ENCODE measurements at places on chromosomes 5 and 9. TPM values are rescaled to one million over a fixed set of nuclear protein-coding genes. Genes with fewer than 3 reads are reported as not detected.

Gene BAAT
- 1.3 TPM for total RNA-seq

Gene RRAGA
- 142 TPM for total RNA-seq

DNA sequence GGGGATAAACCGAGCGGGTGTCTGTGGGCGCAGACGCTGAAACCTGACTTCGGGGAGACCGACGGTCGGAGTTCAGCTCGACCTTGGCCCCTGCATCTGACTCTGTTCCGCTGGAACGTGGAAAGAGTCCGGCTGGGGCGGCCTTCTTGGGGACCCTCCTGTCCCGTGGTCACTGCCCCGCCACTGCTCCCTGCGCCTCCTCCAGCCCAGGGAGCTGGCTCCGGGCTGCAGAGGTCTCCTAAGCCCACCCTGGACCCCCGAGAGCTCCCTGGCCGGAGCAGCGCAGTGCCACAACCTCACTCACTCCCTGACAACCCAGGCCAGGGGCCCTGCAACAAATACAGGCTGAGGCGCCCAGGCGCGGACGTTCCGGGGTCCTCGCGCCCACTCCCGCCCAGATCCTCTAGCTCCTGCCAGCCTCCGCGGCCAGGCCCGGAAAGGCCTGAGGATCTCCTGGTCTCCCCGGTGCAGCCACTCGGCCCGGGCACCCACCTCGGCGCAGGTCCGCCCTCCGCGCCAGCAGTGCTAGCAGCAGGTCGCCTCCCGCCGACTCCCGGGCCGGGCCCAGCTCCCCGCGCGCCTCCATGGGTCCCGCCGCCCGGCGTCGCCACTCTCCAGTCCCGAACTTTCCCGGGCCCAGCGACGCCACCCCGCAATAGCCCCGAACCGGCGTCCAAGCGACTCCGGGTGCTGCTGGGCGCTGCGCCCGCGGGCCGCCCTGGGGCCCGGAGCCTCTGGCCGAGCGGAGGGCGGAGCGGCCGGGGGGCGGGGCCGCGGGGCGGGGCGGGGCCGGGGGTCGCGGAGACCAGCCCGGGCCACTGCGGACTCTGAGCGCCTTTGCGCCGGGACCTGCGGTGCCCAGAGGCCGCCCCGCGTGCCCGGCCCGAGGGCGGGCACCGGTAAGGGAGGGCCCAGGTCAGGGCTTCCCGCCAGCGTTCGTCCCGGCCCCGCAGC, 2.2 kb downstream of the LHX3 start:
- DNase-seq, result no peak

DNA sequence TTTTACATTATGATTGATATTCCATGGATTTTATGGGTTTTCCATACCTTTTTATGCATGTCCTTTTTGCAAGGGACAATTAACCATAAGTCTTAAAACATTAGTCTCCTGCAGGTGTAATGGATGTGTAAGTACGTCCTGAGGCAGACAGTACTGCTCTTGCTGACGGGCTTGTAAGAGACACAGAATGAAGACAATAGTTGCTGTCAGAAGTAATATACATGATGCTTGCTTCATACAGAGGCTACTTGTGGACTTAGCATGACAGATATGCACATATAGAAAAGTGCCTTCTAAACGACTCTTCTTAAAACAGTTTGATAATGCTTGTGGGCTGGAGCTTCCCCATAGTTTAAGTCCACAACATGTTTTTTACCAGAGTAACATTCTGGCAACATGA, 182.7 kb downstream of the SPATA31D1 start:
- no peak for DNase-seq

DNA sequence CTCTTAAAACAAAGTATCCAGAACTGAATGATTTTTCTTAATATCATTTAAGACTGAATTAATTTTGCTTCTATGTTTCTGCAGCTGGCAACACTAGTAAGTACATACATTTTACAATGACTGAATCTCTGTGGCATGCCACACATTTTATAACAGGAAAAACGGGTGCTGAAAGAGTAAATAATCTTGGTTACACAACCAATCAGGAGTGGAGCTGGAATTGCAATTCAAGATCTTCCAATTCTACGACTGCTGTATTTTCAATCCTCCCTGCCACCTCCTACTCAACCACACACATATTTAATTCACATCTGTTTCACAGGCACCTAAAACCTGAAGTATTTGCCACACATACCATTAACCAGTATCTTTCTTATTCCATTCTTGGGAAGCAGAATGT, 52.7 kb upstream of the NR5A1 start:
- no peak for DNase-seq

DNA sequence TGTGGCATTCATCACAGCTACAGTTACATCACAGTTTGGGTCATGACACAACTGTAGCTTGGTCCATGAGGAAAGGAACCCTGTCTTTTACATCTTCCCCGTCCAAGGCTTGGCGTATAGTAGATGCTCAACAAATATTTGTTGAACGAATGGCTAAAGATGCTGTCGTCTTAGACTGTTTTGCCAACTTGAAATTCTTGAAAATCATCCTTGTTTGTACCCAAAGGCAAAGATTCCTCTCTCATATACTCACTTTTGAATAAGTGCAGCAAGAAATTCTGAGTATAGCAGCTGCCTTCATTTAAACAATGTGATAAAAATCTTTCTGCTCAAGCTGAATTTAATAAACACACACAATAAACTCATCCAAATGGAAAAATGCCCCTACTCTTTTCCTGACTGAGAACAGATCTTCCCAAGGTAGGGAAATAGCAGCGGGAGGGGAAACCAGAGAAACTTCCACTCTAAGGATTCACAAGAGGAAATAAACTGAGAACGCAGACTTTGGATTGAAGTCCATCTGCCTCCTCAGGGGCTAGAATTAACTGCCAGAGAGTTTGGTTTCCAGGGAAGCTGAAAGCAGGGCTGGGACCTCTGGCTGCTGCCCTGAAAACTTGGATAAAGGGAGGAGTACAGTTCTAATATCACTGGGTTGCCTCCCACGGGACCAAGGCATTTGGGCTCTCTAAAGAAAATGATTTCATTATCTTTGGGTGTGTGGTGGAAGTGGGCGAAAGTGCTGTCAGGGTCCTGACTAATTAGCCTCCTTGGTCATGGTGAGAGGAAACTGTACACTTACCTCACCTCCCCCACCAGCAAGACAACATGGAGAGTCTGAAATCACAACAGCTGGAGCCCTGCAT, 99.1 kb downstream of the DPYSL3 start:
- no peak for DNase-seq

Measured in dorsolateral prefrontal cortex (tissue), 122 donors.